Fibroblast of the conjunctiva (primary cell): ENCODE measurements at places on chromosomes 1 and 21.

- DNase-seq = no peak
These were observed 60.1 kb upstream of the PTCH2 start for GRCh38 chr1:44903011-44903680.

DNA sequence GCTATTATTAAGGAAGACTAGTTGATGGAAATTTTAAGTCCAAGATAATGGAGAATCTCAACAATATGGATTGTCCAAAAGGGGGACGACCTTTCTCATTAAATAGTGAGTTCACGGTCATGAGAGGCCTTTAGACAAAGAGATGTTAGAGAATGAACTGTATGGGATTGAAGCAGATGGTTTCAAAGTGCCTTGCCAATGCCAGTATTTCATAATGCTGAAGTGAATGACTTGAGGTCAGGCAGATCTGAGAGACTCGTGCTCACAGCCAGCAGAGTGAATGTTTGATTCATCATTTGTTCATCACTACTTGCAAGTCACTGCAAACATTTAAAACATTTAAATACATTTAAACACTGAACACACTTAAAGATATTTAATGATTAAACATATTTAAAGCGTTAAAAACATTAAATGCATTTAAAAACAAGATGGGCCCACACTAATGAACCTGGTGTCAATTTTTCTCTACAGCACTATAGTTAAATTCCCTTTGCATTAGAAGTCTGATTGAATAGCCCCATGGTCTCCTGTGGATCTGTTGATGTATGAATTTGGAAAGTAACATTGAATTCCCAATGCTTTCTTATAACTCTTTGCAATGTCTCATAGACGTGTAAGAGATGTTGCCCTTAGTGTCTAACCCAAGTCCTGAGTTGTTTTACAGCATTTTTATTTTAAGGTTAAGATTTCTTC, 80.7 kb downstream of the TGFB2 start:
- peak; percentile 45 for DNase-seq

DNA sequence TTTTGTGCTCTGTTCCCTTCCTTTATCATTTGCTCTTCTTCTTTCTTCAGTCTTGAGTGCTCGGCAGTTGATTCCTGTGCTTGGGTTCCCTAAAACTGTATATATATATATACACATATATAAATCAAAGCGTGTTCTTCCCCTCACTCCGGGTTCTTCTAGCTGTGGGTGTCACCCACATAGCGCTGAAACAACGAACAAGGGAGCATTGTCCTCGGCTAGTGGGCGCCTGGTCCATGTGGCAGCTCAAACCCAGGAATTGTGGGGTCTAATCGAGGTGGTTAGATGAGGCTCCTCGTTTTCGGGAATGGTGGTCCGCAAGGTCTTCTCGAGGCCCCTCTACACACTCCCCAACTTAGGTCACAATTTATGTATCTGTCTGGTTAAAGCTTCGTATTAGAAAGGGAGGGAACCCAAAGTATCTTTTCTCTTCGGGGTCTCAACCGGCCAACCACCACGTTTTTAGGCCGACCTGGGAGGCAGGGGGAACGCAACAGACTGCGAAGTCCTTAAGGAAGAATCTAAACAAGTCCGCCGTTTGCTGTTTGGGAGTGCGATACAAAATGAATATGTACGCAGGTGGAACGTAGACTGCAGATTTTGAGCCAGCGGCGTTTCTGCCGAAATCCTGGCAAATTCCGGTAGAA, 504 bp upstream of the SDHC start:
- no peak for DNase-seq

DNA sequence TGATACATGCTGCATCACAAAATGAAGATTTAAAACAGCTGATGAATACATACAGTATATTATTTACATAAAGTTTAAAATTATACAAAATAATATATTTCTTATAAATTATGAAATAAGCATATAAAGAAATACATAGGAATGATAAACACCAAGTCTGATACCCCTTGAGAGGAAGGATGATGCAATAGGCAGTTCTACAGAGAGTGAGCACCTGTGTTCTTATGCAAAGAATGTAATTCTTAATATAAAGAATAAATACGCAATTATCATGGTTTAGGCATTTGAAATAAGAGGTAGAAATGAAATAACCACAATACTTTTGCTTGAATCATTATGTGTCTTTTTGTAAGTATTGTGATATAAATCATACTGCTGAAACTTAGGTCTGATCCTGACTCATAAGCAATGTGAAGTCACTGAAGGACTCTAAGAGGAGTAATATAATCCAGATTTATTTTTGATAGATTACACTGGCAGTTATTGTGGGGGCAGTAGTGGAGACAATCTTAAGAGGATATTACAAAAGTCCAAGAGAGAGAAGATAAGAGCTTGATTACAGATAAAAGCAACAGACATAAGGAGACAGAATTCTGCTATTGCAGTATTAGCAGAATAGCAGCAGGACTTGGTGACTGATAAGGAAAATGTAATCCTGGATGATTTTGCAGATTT, 39.0 kb downstream of the TTLL7 start:
- DNase-seq = no peak

- DNase-seq = no peak
These were observed 1.3 kb downstream of the WDR47 start for GRCh38 chr1:109040627-109040988.

DNA sequence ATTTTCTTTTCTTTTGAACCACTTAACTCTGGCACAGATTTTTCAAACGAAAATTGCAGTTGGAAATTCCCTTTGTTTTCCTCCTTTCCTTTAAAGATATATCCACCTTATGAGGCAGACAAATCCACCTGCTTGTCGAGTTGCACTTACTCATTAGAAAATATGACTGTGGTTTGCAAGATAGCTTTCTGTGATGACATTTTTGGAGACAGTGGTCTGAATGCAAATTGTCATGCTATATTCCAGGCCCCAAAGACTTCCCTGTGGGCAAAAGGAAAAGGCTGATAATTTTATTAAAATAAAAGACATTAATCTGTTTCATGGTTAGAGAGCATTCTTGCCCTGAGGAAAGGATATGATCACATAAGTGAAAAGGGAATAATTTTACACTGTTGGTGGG, 120.6 kb downstream of the TNFSF18 start:
- no peak for DNase-seq

GRCh38 chr1:49036700-49037099, 260.0 kb upstream of the BEND5 start:
- DNase-seq = no peak

- no peak for DNase-seq
These were observed 5.2 kb upstream of the MEF2D start for GRCh38 chr1:156505679-156506298.

GRCh38 chr1:3003039-3003940, 18.0 kb upstream of the ACTRT2 start:
- DNase-seq = no peak

DNA sequence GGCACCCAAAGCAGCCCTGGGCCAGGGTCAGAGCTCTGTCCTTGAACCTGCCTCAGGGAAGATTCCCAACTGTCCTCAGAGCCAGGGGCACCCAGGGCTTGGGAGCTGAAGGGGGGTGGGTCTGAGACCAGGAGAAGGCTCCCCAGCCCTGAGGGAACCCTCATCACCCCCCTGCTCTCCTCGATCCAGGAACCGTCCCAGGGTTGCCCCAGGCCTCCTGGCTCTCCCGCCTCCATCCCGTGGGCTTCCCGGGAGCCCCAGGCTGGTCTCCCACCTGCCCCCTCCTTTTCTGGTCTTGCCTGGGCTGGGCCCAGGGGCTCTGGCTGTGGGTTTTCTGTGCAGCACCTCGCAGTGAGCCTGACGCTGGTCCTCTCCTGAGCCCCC, 6.7 kb upstream of the SAMD11 start:
- no peak for DNase-seq

DNA sequence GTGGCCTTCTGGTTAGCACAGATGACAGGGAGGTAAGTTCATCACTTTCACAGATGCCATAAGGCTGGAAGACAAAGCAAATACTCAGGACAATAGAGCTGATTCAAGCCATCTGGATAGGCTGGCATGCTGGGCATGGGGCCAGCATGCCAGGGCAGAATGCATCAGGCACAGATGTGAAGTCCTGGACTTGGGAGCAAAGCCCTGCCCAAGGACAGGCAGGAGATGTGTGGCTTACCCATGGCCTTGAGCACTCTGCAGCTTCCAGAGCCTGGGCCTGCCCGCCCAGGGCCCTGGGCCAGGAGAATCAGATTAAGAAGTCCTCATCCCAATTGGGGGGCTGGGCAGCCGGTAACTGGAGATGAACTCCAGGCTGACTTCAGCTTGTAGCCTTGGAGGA, 135.7 kb upstream of the ZC3H12A start:
- no peak for DNase-seq

DNA sequence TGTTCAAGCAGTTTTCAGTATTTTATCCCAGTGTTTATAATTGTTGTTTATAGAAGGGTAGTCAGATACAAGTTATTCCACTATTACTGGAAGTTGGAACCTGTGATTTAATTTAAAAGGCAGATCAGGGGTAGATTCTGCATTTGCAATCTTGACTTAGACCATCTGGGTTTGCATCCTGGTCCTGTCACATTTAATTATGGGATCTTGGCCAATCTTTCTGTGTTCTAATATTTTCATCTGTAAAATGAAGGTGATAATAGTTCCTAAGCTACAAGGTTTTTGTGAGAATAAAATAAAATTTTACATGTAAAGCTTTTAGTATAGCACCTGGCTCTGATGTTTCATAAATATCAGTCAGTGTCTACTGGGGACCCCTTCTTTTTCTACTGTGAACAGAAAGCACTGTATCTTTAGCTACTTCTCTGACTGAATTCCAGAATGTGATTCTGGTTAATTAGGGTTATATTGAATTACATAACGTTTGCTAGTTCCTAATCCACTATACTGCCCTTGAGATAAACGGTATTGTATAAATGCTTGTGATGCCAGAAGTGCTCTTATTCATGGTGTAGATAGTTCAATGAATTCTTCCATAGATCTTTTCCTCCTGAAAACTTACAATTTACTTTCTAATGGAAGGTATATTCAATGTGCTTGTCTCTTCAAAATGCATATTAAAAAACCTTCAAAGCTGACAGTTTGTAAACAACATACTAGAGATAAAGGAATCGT, 131.0 kb downstream of the KCNK1 start:
- no peak for DNase-seq

DNA sequence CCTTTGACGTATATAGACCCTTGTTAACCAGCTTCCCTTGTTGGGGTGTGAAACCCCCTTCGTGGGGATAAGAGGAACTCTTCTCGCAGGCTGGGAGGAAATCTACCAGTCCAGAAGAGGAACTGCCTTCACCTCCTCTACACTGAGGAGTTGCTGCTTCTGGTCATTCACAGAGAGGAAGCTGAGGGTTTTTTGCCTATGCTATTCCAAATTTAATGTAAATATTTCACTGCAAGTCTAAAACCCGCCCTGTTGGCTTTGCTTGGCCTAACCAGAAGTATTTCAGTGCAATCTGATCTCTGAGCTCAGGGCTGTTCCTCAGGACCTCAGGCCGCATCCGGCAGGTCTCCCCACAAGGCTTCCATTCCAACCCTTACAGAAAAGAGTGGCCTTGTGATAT, 150.1 kb downstream of the HIVEP3 start:
- DNase-seq = no peak

DNA sequence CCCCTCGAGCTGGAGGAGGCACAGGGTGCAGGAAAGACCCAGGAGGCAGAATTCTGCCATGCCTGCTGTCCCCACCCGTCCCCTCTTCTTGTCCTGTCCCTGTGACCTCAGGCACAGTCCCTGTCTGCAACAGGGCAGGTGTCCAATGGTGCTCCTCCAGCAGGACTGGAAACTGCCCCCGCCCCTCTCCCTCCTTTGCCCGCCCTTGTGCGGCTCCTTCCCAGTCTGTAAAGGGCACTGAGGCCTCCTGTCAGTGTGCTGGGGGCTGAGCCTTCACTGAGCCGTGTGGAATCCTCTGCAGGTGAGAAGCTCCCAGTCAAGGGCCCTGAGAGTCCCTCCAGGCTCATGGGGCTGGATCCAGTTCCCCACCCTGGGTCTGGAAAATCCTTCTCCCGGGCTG, 28.9 kb downstream of the PRDM16 start:
- DNase-seq = no peak

DNA sequence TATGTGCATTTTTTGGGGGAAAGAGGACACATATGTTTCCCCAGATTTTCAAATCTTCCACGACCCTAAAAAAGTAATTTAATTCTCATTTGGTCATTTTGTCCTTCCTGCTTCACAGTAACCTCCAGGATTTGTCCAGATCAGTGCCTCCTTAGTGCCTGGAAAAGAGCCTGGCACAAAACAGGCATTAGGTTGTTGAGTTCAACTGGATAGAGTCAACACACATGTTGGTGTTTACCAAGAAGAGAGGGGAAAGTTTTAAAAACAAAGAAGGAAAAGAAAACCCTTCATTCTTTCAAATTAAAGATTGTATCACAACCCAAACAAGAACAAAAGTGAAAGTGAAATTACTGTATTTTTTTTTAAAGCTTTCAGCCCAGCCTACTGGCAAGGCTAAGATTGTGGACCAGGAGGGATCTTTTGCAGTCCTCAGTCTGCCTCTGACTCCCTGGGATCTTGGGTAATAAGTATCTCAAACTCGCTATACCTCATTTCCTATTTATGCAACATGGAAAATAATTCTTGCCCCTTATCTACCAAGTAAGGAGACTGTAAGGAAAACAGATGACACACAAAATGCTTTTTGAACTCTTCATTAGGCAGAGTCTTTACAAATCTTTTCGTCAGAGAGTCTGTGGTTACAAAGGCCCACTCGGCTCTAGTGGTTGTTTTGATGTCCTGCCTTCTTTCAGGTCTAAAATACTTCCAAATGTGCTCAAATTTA, 57.8 kb downstream of the ZNF281 start:
- DNase-seq = peak; percentile 67

DNA sequence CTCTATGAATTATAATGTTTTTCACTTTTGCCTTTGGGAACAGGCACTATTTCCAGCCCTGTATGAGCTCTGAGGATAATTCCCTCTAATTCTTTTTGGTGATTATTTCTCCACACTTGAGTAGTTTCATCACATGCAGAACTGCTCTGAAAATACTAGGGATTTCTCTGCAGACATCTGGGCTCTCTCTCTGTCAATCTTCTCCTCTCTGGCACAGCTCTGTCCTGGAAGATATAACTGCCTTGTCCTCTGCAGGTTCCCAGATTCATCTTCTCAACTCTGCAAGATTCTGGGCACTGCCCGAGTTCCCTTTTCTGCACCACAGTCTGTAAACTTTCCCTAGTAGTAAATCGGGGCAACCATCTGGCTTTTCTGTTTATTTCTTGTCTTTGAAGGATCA, 131.3 kb upstream of the FMN2 start:
- DNase-seq = no peak

DNA sequence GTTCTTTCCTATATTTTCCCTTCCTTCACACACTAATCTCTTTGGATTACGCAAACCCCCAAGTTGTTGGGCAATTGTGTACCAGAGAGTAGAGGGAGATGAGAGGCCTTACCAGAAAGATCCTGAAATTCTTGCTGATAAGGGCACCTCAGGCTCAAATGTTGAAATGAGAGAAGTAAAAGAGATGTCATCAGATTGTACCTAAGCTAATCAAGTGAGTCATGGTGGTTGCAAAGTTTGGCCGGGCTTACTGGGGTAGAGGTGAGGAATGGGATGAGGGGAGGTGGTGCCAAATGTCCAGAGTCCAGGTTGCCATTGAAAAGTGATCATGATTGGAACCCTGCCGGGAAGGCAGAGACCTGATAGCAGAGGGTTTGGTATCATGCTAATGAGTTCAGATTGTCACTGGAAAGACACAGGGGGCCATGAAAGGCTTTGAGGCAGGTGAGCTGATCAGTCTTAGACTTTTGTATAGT, 43.1 kb downstream of the OPTC start:
- peak; percentile 36 for DNase-seq

GRCh38 chr1:174160603-174161002, 1.3 kb downstream of the RABGAP1L start:
- no peak for DNase-seq

GRCh38 chr1:175388285-175388684, 195.7 kb upstream of the KIAA0040 start:
- no peak for DNase-seq

GRCh38 chr1:40059338-40059959, 18.9 kb downstream of the CAP1 start:
- DNase-seq = no peak
